Stimulated activated CD4-positive, alpha-beta T cell treated with anti-CD3 and anti-CD28 coated beads, TNF-alpha, amount 100 ng/mL, for 4 hours (primary cell): ENCODE measurements at places on chromosomes 4 and X.

DNA sequence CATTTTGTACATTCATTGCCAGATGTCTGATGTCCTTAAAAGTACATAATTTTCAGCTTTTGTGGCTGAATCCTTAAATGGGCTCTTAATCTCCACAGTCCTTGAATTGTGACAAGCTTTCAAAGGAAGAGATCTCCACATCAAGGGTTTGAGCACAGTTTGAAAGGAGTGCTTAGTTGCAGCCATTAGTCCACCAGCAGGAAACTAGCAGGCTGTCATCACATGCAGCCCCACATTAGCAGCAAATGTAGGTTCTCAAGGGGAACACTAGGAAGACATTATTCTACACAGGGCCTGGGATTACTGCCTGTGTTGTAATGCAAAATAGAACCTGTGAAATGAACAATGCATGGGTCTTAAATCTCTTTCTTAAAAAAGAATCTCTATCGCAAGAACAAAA lies 173.2 kb downstream of the CBLL2 start:
- DNase-seq = no peak

- no peak for DNase-seq
Observed at GRCh38 chr4:86991994-86992393, 57.2 kb downstream of the AFF1 start.

GRCh38 chr4:40562208-40562607 lies 67.5 kb downstream of the RBM47 start:
- DNase-seq = no peak

DNA sequence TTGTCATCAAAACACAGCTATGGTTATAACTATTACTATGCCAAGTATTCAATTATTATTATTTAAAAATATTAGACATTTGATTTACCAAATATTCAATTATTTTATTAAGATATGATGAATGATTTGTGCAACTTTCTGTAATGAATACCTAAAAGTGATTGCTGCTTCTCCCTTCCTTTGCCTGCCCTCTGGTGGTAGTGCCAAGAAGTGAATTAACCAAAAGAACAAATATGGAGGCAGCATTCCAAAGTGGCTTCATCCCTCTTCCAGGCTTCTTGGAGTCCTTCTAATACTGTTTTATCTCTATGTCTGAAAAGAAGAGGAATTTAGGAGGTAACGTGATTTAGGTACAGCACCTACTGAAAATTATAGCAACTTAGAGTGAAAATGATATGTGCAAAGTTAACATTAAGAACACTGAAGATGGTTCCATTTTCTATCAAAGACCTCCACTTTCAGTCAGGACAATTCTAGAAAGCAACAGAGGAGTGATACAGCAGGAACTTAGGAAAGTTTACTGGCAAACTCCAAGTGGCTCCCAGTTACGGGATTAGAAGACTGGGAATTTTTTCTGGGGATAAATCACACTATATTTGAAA lies 43.0 kb downstream of the ENPEP start:
- DNase-seq = no peak

DNA sequence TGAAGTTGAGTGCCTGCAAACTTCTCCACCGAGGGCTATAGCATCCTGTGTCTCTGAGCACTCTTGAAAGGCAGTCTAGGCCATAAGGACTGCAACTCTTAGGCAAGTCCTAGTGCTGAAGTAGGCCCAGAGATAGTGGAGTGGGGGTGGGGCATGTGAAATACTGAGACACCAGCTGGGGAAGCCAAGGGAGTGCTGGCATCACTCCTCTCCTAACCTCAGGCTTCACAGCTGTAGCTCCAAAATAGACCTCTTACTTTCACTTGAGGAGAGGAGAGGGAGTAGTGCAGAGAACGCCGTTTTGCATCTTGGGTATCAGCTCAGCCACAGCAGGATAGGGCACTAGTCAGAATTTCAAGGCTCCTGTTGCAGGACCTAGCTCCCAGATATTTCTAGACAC lies 56.2 kb upstream of the CYSLTR1 start:
- no peak for DNase-seq

- no peak for DNase-seq
Observed at GRCh38 chrX:46803140-46803539, 33.7 kb upstream of the RP2 start.

- no peak for DNase-seq
Observed at GRCh38 chrX:71107245-71107644, 705 bp upstream of the CXorf65 start.

GRCh38 chrX:85569096-85569495 lies 189.6 kb upstream of the POF1B start:
- no peak for DNase-seq

DNA sequence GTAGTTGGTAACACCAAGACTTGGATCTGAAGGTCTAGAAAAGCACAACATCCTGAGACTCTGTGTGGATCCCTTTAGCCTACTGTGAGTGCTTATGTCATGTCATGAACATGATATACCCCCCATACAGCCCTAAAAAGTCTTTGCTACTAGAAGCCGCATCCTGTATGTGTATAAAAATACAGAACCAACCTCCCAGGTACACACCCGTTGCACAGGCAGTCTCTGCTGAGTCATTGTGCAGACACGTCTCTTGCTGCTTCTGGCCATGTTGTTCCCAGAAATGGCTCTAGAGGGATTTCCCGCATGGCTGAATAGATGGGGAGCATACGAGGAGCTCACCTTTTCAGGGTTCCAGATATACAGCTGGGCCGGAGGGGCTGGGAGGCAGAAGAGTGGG lies 93.3 kb downstream of the MAMLD1 start:
- DNase-seq = no peak

DNA sequence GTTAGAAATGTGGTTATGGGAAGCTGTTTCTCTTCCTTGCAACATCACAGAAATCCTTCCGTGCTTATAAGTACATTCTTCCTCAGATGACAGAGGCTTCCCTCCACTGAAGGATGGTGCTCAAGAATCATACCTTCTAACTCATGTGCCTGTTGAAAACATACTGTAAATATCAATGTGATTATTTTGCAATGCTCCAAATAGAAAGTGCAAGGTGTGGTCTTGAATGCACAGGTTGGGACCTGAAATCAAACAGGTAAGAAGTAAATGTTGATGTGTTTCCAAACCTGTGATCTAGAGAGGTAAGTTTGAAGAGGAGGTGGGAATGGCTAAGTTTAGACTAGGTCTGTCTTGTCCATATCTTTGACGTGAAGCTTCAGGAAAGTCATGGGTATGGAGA lies 87.7 kb downstream of the ZNF518B start:
- no peak for DNase-seq

DNA sequence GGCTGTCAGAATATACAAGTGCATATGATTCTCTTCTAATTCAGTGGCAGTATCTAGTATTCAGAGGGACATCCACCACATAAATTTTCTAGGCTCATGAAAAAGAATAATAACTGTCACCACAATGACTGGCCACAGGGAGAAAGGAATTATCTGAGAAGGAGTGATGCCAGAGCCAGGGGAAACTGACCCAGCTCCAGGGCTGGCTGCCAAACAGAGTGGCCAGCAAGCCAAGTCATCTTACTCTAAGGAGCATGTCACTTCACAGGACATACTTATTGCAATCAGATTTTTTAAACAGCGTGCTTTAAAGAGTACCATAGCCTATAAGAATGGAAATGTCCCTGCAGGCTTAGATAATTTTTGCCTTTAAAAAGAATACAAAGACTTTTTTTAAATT lies 5.8 kb upstream of the SEPTIN11 start:
- DNase-seq = no peak

DNA sequence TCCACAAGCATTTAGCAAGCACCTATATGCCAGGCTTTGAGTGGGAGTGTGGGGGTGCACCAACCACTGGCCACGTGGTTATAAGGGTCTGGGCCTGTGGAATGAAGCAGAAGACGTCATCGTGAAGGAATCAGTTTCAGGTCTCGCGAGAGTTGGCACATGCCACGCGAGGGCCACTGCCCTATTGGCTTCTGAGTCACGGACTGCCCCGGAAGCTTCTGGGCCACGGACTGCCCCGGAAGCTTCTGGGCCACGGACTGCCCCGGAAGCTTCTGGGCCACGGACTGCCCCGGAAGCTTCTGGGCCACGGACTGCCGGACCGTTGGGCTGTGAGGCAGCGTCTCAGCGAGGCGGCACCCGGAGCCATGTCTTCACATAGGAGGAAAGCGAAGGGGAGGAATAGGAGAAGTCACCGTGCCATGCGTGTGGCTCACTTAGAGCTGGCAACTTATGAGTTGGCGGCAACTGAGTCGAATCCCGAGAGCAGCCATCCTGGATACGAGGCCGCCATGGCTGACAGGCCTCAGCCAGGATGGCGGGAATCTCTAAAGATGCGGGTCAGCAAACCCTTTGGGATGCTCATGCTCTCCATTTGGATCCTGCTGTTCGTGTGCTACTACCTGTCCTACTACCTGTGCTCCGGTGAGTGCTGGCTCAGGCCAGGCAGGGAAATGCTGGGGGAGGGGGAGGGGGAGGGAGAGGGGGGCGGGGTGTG lies at the start of gene FMR1NB:
FMR1NB (plus strand) TSS at position 300 of the 715 bp plus-strand sequence; CDS start at position 366, 66 bp downstream.
- no peak for DNase-seq

GRCh38 chrX:123976706-123977316 lies 15.3 kb downstream of the STAG2 start:
- no peak for DNase-seq

DNA sequence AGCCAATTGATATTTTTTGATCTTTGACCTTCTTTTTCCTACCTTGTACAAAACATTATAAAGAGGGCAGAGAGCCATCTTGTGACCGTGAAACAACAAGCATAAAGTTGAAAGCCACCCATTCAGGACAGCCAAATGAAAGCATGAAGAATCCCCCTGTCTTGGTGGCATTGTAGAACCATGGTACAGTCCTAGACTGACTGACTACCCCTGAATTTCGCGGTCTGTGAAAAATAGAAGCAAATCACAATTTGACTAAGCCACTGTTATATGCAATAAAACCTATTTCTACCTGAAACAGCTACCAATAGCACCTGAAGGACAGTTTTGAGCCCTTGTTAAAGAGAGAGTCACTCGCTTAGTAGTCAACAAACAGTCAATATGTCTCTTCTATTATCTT lies 527.4 kb downstream of the MID1IP1 start:
- DNase-seq = no peak

DNA sequence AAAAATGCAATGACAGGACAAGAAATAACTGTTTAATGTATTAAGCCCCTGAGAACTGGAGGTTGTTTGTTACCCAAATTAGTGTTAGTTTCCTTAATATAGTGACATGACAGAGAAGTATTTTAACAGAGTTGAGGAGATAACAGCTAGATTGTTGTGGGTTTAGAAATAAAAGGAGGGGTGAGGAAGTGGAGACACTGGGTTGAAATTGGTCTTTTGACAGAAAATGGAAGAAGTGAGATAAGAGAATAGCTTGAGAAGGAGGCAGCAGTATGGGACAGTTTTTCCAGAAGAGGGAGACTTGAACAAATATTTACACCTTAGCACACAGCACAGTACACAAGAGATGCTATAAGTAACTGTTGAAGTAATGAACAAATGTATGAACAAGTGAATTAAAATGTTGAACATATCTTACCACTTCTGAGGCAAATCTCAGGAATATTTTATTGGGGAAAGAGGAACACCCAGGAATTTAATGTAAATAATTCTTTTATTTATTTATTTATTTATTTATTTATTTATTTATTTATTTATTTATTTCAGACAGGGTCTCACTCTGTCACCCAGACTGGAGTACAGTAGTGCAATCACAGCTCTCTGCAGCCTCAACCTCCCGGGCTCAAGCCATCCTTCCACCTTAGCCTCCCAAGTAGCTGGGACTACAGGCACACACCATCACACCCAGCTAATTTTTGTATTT lies 58.0 kb upstream of the EGFL6 start:
- no peak for DNase-seq

- DNase-seq = no peak
Observed at GRCh38 chrX:143781103-143781502, 60.6 kb upstream of the SPANXN2 start.

- no peak for DNase-seq
Observed at GRCh38 chrX:131216828-131217227, 72.3 kb downstream of the IGSF1 start.
